ENCODE measurements at places on chromosomes 1 and 21. TPM values are rescaled to one million over a fixed set of nuclear protein-coding genes. Genes with fewer than 3 reads are reported as not detected.
A peak's percentile ranks its signal among the peaks of the same experiment; 100 is the strongest.

DNA sequence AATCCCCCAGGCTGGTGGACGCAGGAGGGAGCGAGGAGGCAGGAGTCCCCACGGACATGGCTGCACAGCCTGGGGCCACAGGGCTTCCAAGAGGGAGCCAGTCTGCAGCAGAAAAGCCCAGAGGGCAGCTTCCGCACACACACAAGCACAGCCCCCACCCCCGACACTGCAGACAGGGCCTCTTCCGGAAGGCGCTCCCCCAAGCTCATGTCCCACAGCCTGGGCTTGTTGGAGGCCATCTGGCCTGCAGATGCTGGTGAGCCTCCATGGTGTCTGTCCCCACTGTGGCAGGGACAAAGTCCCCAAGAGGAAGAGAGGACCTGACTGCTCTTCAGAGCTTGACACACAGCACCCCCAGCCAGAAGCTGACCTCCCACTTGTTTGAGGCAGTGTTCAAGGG is 13.4 kb upstream of the KIAA1614 start:
- no peak for DNase-seq

OR10K2 gene
- total RNA-seq = not detected

- DNase-seq = no peak
These were observed 20.2 kb downstream of the CLIC4 start for GRCh38 chr1:24765308-24765988.

DNA sequence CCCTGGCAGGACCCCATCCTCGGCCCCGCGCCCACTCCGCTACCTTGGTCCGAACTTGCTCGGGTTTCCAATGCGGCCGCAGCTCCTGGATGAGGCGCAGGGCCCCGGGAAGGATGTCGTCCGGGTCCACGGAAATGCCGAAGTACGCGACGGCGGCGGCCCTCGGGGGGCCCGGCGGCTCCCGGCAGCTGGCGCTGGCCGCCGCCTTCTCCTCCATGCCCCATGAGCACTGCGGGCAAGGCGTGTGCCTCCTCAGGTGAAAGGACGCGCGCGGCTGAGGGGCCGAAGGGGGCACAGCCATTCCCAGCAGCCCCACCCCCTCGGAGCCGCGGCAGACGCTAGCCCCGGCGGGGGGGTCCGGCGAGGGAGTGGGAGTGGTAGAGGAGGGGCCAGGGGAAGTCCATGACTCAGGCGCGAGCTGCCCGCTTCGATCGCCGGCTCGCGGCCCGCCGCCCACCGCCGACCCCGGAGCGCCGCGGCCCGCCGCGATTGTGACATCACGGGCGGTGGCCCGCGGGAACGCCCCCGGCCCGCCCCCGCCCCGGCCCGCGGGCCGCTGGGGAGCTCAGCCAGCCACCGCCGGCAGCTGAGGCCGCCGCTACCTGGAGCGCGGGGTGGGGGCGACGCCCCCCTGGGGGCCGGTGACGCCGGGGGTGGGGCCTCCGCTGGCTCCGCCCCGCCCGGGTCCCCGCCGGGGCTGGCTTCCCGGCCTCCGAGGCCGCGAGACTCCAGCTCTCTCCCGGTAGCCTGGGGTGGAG is at the start of gene ETNK2:
TSS of gene ETNK2 (minus strand) at position 493 of the 758 bp plus-strand sequence. CDS start at position 301, 192 bp downstream.
- peak; percentile 9 for DNase-seq

ACKR1 gene
- not detected for total RNA-seq

DNA sequence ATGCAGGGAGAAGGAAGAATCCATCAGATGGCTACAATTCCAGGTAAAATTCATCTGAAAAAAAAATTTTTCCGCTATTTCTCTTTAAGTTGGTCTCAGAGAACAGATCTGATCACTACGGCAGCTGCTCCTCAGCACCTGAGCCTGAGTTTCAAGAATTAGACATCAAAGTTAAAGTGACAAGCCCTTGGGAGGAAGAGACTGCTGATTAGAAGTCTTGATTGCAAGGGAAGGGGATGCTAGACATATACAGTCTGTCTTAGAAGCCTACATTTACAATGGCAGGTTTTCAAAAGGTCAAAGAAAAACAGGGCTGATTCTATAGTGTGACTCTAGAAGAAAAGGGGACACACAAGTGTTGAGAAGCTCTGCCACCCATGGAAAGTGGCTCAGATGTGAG is 48.3 kb downstream of the SUSD4 start:
- DNase-seq = no peak

GPR25 gene
- not detected for total RNA-seq

DCST2 gene
- 0.27 TPM for total RNA-seq

- DNase-seq = no peak
These were observed 269.6 kb downstream of the VAV3 start for GRCh38 chr1:107695341-107695740.

DNA sequence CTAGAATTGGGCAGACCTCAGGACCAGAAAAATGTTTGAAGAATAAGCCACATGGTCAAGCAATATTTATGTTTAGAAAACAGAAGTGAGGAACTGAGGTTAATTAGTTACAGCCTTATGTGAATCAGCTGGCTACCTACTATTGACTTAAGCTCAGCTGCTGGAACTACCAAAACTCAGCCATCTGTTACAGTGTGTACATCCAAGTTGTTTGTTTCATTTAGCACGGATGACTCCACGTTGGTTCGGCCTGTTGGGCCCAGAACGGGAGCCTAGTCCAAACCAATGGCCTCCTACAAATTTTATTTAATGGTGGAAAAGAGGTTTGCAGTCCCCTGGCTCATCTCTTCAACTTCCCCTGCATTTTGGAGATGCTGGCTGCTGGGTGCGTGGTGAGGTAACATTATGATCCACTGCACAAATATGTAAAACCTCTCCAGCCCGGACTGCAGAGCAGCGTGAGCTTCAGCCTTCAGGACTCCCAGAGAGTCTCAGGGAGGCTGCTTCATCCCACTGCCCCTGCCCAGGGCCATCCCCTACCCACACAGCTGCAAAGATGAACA is 143.4 kb downstream of the ZZZ3 start:
- no peak for DNase-seq

DNA sequence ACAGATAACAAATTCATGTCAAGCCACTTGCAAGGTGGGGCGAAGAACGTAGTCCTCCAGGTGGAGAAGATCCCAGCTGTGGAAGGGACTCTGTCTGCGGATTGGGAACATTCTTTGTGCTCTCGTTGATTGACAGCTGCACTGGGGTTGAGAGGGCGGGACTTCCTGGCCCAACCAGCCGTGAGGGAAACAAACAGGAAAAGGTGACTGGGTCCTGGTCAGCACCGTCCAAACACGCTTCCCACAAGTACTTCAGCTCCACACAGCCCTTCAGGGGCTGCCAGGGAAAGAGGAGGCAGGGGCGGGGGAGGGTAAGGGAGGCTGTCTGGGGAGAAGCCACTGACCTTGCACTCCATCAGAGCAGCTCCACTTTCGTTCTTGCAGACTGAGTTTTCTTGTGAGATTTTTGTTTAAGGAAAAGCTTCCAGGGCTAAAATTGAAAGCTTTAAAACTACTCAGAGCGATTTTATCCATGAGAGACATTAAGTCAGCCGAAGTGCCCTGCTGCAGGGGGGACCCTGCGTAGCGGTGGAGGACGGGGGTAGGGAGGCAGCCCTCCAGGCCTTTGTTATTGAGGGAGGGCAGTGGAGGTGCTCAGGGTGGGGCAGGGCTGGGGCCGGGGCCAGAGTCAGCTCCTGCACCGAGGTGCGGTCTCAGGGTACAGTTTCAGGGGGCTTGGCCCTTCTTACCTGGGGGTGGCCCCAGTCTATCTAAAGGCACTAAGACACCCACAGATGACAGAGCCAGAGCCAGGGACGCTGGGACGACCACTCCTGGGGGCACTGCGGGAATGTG is 21.6 kb upstream of the STUM start:
- DNase-seq = no peak

DNA sequence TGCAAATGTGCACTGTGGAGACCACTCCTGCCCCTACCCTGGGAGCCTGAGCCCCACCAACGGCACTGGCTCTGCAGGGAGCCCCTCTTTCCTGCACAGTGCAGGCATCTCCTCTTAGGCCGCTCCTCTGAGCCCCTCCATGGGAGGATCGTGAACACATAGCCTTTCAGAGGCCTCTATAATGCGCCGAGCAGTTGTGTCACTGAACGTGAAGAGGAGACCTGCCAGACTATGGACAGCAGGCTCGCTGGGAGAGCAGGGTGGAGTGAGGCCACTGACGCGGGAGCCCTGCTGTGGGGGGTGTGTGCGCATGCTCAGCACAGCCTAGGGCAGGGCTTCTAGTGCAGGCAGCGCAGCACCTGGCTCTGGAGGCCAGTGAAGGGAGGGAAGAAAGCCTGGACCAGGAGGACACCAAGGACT is 151.3 kb upstream of the COL6A1 start:
- no peak for DNase-seq

DNA sequence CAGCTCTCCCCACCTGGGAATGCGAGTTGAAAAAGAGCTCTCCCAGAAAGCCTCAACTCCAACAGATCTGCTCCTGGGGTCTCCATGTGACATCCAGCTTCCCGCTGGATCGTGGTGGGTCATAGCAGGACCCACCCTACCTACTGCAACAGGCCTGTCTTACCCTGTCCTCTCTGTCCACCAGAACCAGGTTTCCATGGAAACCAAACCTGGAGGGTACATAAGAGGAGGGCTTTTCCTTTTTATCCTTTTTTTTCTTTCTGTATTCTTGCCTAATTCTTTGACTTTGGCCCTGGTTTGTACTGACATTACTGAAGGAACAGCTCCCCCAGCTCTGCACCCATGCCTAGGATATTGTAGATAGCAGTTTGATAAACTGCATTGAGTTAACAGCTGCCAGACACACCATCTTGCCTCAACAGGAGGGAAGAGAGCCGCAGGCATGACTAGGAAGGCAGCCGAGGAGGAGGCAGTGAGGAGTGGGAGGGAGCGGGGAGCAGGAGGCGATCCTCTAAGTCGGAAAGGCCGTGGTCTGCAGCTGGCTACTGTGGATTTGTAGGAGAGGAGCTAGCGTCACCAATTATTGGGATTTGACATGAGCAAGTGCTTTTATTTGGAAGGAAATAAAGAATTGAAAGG is 9.7 kb upstream of the FMOD start:
- no peak for DNase-seq

DNA sequence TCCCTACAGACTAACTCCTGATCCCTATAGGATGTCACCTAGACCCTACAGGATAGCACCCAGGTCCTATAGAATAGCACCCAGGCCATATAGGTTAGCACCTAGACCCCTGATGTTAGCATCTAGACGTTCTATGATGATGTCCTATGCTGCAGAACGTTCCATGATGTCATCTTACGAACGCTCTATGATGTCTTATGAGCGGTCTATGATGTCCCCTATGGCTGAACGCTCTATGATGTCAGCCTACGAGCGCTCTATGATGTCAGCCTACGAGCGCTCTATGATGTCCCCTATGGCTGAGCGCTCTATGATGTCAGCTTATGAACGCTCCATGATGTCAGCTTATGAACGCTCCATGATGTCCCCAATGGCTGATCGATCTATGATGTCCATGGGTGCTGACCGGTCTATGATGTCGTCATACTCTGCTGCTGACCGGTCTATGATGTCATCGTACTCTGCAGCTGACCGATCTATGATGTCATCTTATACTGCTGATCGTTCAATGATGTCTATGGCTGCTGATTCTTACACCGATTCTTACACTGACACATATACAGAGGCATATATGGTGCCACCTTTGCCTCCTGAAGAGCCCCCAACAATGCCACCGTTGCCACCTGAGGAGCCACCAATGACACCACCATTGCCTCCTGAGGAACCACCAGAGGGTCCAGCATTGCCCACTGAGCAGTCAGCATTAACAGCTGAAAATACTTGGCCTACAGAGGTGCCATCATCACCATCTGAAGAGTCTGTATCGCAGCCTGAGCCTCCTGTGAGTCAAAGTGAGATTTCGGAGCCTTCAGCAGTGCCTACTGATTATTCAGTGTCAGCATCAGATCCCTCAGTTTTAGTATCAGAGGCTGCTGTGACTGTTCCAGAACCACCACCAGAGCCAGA is 9.5 kb downstream of the SON start:
- DNase-seq = no peak

ILDR2 gene
- 14.4 TPM for total RNA-seq

TRIM17 gene
- total RNA-seq = 1.4 TPM

KRTAP10-10 gene
- total RNA-seq = not detected

FAM177B gene
- not detected for total RNA-seq

OSBPL9 gene
- 48.1 TPM for total RNA-seq

DNA sequence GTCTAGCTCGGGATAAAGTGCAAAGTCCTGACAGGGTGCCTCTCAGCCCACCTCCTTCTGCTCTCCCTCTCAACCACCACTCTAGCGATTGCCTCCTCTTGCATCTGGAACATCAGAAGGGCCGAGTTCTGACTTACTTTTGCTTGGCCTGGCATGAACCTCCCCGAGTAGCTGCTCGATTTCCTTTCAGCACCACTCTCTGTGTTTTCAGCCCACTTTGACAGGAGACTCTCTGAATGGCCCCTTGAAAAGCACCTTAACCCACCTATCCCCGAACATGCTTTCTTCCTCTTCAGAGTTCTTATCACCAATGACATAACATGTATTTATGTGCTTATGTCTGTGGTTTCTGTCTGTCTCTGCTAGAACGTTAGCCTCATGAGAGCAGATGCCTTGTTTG is 225.8 kb upstream of the RUNX1 start:
- no peak for DNase-seq

DNA sequence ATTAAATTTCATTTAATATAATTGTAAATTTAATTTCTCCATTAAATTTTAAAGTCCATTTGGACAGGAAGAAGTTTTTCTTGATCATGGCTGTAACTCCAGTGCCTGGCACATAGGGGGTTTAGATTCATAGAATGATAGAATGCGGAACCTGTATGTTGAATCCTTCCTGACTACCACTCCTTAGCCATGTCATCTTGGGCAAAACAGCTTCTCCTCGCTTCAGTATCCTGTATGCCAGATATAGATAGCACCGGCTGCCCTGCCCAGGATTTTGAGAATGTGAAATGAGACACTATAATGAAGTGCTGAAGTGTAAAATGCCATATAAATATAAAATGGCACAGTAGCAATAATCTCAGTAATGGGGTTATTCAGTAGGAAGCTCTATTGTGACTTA is 6.4 kb downstream of the DYRK1A start:
- no peak for DNase-seq

- no peak for DNase-seq
These were observed 91.2 kb downstream of the SLC45A1 start for GRCh38 chr1:8409106-8409505.

GRCh38 chr1:190479050-190479397 is 1.4 kb upstream of the BRINP3 start:
- no peak for DNase-seq

GRCh38 chr1:212587888-212588510 is 20.6 kb upstream of the ATF3 start:
- no peak for DNase-seq

TLCD4 gene
- 0.02 TPM for total RNA-seq

DNA sequence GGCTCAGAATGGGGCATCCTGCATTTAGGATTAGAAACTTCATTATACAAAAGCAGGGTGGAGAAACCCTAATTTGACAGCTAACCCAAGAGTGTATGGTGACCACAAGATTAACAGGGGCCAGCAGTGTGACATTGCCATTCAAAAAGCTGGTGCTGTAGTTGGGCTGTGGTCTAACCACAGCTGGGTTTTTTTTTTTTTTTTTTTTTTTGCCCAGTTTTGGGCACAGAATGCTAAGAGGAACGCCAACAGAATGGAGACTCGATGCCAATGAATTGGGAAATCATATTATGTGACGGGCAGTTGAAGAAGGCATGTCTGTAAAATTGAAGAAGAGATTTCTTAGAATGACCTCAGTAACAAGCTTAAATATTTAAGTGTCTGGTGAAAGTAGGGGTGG is 58.4 kb downstream of the NFIA start:
- no peak for DNase-seq

Data from activated T-helper 1 cell treated with anti-CD3 and anti-CD28 coated beads, Interleukin-12 subunit alpha, Interleukin-12 subunit beta, Interleukin-2, Interleukin-4 antibody, amounts not matched to agents 30 ng/mL and 10 ng/mL and 1 ng/mL, durations not matched to agents 14 hours and 24 hours and 36 hours (primary cell).